ENCODE measurements at places on chromosomes 4 and X.

- no peak for DNase-seq
Measured at GRCh38 chr4:101348367-101348827, 1.1 kb upstream of the PPP3CA start.

- no peak for DNase-seq
Measured at GRCh38 chrX:39336671-39337311, 535.5 kb downstream of the MID1IP1 start.

GRCh38 chr4:145435646-145436045 lies 46.0 kb upstream of the SMAD1 start:
- no peak for DNase-seq

DNA sequence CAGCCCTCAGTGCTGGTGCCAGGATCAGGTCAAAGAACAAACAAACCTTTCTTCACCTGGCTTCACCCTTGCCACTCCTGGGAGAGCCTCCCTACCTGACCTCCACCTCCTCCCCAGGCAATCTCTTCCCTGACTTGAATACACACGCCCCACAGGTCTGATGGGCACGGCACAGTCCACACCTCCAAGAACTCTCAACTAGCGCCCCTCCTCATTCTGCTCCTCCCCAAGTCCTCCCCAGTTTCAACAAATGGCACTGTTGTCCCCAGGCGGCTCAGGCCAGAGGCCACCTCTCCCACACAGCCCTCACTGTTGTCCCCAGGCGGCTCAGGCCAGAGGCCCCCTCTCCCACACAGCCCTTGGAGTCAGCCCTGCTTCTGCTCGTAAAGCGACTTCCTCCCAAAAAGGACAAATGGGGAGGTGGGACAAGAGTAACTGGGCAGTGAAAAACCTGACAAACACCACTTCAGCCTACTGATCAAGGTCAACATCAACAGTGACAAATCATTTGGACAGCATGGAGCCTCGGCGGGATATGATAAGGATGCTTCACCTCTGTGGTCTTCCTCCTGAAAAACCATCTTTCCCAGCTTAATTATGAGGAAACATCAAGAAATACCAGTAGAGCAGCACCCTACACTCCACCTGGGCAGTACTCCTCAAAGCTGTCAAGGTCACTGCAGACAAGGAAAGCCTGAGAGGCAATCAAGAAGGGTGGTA lies 2.9 kb downstream of the LETM1 start:
- no peak for DNase-seq

GRCh38 chr4:132513491-132513890 lies 635.6 kb upstream of the PCDH10 start:
- no peak for DNase-seq

DNA sequence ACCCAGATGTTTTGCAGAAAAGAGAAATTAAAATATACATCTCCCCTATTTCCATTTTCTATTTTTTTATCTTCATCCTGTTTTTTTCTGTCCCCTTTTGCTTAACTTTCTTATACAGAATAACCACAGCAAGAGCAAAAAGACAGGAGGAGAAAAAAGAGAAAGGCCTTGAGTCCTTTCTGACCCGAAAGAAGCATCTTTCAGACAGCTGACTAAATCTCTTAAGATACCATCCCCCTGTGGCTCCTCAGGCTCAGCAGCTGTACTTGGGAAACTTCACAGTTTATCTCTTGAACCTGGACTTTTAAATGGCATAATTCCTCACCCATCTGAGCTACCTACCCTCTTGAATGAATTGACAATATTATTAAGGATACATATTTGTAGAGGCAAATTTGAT lies 100.2 kb downstream of the FIP1L1 start:
- DNase-seq, result no peak

GRCh38 chr4:41196633-41197332 lies 17.6 kb downstream of the APBB2 start:
- no peak for DNase-seq

DNA sequence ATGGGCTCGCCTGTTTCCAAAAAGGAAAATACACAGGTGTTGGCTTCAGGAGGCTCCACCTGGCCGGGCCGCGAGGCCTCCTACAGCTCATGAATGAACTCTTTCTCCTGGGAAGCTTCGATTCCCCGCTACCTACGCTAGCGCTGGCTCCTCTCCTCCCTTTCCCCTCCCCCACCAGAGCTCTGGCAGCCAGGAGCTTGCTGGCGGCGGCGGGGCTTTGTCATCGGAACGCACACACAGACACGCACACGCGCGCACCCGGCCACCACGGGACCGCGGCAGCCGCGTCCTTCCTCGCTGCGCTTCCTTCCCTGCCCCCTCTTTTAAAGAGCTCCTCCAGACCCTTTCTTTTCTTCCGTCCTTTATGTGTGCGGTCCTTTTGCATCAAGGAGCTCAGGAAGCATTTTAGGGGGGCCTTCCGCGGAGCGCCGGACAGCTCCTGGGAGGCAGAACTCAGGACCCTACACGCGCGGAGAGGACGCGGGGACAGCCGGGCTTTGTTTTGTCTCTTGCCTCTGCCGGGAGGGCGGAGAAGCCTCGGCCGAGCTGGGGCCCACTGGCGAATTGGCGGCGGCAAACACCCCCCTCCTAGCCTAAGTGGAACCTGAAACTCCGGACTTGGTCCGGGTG lies 70.2 kb upstream of the BCOR start:
- no peak for DNase-seq

DNA sequence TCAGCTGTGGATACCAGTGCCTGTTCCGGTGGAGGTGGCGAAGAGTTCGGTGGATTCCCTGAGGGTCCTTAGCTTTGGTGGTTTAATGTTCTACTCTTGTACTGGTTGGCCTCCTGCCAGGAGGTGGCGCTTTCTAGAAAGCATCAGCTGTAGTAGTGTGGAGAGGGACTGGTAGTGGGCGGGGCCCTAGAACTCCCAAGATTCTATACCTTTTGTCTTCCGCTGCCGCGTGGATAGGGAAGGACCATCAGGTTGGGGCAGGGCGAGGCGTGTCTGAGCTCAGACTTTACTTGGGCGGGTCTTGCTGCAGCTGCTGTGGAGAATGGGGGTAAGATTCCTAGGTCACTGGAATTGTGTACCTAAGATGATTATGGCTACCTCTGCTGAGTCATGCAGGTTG lies 390.3 kb downstream of the FAM47A start:
- no peak for DNase-seq

GRCh38 chr4:87405211-87405820 lies 14.3 kb upstream of the HSD17B11 start:
- DNase-seq, result no peak

- no peak for DNase-seq
Measured at GRCh38 chr4:17544831-17545234, 29.9 kb downstream of the CLRN2 start.

DNA sequence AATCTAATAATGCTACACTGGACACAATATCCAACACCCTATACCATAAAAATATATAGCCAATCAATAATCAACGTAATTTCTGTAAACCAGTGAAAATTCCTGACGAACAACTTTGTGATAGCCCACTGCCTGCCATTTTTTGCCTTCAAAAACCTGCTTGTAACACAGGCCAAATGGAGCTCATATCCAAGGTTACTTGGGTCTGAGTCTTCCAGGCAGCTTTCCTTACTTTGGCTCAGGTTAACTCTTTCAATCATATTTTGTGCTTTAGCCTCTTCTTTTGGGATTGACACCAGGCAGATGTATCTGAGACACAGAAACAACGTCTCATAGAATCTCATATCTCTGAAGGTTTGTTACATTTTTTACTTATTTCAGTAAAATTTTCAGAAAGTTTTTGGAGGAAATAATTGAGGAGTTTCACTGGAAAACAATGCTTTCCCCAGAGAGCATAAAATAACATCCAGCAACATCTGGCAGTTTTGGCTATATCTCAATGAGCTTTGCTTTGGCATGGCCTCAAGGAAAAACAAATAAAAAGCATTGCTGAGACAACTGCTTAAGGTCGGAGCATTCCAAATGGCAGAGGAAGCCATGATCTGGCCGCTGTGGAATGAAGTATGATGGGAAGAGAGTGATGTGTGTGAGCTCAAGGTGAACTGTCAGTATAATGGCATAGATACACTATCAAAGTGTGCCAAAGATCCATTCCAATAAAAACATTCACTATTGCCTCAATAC lies 162.9 kb upstream of the SPIN4 start:
- DNase-seq, result no peak

DNA sequence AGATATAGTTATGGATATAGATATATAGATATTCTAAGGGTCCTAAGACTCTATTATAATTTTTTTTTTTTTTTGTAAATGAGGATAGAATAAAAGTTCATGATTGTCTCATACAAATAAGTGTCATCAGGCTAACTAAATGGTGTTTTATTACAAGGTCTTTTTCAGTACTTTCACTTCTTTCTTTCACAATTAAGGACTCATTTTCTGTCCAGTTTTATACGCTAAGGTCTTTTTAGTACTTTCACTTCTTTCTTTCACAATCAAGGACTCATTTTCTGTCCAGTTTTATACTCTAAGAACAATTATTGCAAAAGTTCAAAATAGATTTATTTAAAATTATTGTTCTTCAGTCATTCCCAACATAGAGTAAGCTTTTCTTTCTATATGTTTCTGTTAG lies 32.7 kb downstream of the RUFY3 start:
- no peak for DNase-seq

GRCh38 chr4:89519771-89520320 lies 212.2 kb upstream of the GPRIN3 start:
- no peak for DNase-seq

GRCh38 chr4:150855981-150856510 lies 159.0 kb downstream of the LRBA start:
- DNase-seq, result no peak

DNA sequence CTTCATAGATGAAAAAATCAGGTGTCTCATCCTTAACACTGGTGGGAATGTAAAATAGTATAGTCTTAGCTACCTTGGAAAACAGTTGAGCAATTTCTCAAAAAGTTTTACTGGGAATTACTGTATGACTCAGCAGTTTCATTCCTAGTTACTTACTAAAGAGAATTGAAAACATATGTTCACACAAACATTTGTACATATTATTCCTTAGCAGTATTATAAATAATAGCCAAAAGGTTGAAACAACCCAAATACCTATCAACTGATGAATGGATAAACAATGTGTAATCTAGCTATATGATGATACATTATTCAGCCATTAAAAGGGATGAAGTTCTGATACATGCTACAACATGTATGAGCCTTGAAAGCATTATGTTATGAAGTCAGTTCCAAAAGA lies 41.7 kb downstream of the RBM46 start:
- no peak for DNase-seq

DNA sequence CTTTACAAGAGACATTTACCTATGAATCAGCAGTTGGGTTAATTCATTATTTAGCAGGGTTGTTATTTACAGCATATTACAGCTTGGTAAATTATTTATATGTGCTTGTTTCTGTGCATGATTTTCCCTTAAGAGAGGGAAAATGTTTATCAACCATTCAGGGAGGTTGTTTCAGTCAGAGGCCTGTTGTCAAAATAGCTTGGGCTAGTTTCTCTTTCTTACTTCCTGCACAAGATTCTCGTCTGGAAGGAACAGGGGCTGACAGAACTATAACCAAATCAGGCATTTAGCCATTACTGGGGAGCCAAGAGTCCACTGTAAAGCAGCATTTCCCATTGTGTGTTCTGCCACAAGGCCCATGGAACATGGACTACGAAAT lies 135.8 kb downstream of the HS6ST2 start:
- DNase-seq, result no peak

- DNase-seq, result no peak
Measured at GRCh38 chr4:10965196-10965595, 280.6 kb upstream of the CLNK start.

GRCh38 chr4:95761871-95762270 lies 78.0 kb upstream of the PDHA2 start:
- DNase-seq, result no peak

GRCh38 chr4:104404361-104404760 lies 90.3 kb downstream of the CXXC4 start:
- no peak for DNase-seq

GRCh38 chr4:14583752-14584151 lies 418.5 kb upstream of the CPEB2 start:
- DNase-seq, result no peak

GRCh38 chr4:157977086-157977485 lies 195.7 kb downstream of the GASK1B start:
- DNase-seq, result no peak

DNA sequence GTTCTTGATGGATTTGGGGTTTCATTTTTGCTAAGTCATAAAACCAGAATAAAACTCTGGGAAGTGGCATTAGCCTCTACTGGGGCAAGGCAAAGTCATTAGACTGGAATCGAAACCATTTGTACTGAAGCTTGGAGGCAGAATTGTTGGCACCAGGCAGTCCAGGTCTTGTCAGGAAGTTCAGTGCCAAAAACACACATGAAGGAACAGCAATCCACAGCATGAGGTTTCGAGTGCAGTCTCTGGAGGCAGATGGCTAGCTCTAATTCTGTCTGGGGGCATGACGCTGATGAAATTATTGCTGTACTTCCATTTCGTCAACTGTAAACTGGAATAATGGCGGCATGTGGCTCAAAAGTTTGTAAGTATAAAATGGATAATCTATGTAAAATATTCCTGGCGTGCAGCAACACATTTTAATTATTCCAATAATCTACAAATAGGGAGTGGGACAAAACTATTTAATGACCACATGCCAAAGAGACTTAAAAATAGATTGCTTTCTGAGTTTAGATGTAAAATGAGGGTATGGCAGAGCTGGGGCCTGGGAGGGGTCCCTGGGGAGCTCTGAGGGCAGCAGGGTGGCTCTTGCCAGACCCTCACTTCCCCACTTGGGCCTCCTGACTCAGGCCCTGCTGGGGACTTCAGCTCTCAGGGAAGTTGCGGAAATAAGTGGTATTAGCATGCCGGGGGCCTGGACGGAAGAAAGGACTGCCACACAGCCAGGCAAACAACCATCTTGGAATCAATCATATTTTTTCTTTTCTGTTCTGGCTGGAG lies 18.8 kb upstream of the CENPU start:
- DNase-seq, result no peak

- DNase-seq, result no peak
Measured at GRCh38 chr4:62070291-62070852, 870.2 kb downstream of the ADGRL3 start.

GRCh38 chrX:123814343-123814742 lies 45.5 kb upstream of the XIAP start:
- no peak for DNase-seq

GRCh38 chr4:105193536-105193935 lies 46.9 kb downstream of the TET2 start:
- no peak for DNase-seq

- no peak for DNase-seq
Measured at GRCh38 chrX:154542723-154543424, 3.8 kb downstream of the G6PD start.

DNA sequence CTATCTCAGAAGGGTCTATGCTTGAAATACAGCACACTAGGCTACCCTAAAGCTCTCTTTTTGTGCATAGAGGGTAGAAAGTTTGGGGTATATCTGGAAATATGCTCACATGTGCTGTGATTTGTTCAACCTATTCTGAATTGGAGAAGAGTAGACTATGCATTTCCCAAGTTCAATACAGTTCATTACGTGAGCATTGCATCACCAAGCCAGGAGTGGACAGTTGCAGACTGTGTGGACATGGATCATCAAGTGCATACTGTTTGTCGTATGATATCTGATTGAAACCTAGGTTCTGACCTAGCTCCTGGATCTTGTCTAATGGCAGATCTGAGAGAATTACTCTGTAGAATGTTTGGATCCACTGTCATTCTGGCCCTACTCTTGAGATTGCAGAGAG lies 161.1 kb downstream of the FRAS1 start:
- no peak for DNase-seq

GRCh38 chr4:110620691-110621327 lies 2.1 kb downstream of the PITX2 start:
- no peak for DNase-seq

GRCh38 chr4:88995874-88996273 lies 61.1 kb downstream of the FAM13A start:
- DNase-seq, result no peak

All from activated CD4-positive, alpha-beta T cell treated with anti-CD3 and anti-CD28 coated beads for 1 hour (primary cell).